ENCODE measurements at places on chromosomes 16 and 17.

GRCh38 chr17:10088444-10088843 lies 110.0 kb downstream of the GAS7 start:
- no peak for DNase-seq

DNA sequence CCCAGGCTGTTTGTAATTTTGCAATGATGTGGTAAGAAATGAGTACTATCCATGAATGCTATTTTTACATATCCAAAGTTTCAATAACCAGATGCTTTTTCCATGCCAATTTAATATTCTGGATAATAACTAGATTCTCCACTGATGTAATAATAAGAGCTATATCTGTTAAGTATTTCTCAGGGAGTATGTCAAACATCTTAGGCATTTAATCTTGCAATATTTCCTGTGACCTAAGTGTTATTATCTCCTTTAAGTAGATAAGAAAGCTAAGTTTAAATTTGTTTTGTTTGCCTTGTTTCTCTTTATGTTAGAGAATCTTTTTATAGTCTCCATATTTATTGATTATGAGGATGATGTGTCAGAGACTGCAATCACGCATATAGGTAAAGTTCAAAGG lies 32.3 kb upstream of the HS3ST3A1 start:
- no peak for DNase-seq

DNA sequence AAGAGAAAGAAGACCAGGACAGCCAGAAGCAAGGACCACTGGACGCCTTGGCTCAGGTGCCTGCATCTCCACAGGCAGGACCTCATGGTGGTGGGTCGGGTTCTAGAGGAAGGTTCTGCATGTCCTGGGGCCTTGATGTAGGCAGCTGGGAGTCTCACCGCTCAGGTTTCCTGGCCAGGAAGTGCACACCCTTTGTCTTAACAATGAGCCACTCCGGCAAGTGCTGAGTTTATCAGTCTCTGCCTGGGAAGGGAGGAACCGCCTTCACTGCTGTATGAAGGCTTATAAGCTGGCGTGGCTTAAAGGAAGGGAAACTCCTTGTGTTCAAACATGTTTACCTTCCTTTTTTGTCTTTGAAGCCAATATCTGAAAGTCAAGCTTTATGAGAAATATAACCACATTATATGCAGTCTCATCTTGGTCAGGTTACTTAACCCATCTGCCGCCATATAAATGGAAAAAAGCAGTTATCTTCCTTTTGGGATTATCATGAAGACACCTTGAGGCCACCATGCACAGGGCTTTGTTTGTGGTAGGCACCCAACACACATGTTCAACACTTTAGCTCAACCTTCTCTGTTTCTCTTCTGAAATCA lies at the start of gene ST6GALNAC1:
TSS of gene ST6GALNAC1 (minus strand) at position 205 of the 596 bp plus-strand sequence. CDS start at position 86, 119 bp downstream.
- DNase-seq = no peak

DNA sequence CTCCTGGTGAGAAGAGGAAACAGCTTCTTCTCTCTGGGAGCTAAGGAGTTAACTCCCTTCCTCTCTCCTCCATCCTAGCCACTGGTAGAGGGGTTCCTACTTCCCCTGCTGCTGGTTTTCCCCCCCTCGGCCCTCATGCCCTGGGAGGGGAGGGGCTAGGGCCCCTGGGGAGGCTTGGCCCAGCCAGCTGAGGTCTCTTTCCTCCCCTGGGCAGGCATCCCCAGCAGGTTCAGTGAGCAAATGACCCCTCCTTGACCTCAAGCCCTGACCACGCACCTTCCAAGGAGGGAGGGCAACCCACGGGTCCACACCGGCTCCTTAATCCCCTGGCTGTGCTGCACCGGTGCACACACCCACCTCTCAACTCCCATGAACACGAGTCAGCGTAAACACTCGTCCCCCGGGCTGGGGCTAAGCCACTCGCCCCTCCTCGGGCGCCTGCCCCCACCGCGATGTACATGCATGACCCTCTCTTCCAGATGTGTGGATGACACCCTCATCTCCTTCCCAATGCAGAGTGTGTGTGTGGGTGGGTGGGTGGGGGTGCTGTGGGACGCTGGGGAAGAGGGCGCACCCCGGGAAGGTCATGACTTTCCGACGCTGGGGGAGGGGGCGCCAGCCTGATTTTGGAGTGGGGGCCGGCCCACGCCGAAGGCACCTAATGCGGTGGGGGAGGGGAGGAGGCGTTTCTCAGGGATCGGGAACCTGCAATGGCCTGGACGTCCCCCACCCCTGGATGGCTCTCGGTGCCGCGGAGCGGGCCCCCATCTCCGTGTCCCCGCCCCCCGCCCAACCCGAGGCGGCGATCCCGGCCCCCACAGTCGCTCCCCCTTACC lies 33.7 kb downstream of the SRCIN1 start:
- no peak for DNase-seq

DNA sequence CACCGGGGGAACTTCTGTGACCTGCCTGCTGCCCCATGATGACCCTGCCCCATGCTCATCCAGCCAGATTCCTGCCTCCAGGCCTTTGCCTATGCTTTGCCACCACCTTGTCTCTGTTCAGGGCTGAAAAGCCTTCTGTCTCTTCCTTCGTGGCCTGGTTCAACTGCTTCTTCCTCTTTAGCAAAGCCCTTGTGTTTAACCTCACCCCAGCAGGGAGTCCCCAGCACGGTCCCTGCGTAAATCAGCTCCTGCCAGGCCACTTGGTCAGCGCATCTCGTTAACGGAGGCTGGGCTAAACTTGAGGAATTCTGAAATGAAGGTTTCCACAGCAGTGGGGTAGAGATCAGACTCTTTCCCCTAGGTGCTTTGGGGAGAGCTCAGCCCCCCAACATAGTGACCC lies 16.1 kb upstream of the KCNJ12 start:
- DNase-seq = no peak

DNA sequence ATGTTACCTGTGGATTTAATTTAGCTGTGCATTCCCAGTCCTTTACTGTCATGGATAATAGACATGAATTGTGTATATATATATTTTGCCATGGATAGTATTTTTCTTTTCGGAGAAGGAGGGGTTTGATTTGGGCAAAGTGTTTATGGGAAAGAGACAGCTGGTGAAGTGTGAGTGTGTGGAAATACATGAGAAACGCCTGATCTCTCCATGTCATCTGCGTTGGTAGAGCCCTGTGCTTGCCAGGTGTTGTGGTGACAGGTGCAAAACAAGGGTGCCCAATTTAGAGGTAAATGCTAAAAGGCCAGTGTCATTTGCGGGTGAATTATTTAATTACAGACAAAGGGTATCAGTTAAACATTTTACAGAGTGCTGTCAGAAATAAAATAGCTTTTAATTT lies 23.4 kb downstream of the NDEL1 start:
- no peak for DNase-seq

DNA sequence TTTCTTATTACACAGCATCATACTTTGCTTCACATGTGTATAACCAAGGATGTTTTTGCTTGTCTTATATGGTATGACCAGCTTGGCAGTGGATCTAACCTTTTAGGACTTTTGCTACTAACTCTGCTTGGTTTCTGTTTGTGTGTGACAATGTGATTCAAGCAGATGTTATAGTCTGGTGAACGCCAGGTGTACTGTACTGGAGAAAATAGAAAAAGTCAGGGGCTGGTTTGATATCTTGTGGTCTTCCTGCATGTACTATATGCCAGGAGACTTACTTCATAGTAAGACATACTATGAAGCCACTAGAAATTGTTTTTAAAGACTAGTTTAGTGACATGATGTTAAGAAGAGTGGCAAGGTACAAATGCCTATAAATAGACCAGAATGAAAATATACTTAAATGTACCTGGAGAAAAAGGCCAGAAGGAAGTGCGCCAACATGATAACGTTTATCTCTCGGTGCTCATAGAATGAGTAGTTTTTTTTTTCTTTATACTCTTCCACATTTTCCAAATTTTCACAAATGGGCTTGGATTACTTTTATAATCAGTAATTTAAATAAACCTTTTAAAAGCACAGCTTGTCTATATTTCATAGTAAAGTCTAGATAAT lies 112.3 kb downstream of the PRKCA start:
- no peak for DNase-seq

DNA sequence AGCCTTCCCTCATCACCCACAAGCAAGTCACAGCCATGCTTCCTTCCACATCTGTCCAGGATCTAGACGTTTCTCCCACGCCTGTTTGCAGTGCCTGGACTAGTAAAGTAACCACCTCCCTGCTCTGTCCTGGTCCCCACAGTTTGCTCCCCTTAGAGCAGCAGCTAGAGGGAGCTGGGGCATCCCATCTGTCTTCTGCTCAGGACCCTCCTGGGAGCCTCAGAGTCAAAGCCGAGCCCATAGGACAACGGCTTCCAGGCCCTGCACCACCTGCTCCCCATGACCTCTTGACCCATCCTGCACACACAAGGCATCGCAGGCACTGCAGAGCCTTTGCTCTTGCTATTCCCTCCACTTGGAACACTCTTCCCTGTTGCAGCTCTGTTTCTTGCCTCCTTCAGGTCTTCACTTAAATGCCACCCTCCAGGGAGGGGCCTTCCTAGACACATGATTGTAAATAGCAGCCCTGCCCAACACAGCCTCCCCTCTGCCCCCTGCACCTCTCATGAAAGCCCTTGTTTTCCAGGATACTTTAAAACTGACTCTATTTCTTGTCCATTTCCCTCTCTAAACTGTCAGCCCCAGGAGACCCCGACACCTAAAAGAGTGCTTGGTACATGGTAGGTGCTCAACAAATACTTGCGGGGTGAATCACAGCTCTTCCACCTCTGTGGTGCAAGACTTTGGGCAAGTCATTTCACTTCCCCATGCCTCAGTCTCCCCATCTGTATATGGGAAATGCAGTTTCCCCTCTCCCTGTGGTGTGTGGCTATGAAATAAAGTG lies 3.1 kb downstream of the NATD1 start:
- DNase-seq = no peak

DNA sequence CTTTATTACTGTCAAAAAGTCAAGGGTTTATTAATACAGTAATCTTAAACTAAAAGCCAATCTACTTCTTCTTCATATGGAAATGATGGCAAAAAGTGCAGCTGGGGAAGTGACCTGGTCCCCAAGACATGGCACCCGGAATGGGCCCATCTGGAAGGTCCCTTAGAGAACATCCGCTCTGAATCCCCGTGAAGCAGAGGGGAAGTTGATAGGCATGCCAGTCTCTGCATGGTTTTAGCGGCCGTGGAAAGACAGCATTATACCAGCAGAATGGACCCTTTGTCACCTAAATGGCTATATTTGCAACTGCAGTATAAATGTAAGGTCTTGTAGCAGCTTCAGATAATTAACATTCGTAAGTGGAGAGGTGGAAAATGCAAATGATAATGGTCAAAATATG lies 32.4 kb downstream of the COTL1 start:
- no peak for DNase-seq

- DNase-seq = no peak
Observed at GRCh38 chr16:89545044-89545830, 15.2 kb upstream of the RPL13 start.

DNA sequence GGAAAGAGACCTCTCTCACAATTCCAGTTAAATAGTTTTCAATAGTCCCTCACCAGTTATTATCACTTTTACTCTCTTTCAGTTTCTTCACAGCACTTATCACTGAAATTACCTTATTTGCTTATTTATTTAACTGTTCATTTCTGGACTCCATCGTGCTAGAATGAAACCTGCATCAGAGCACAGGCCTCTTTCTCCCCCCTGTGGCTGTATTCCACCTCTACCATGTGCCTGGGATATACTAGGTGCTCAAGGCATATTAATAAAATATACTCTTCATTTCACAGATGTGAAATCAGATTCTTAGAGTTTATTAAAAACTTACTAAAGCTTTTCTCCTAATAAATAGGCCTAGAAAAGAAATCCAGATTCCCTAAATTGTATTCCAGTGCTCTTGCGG lies 308.9 kb upstream of the MON1B start:
- no peak for DNase-seq

GRCh38 chr17:76379275-76379641 lies 5.2 kb upstream of the SPHK1 start:
- no peak for DNase-seq

GRCh38 chr17:82767041-82767754 lies 15.3 kb downstream of the TBCD start:
- no peak for DNase-seq

- no peak for DNase-seq
Observed at GRCh38 chr16:31351246-31351941, 3.6 kb upstream of the ITGAX start.

GRCh38 chr16:57072616-57073275 lies 19.6 kb upstream of the CPNE2 start:
- no peak for DNase-seq

DNA sequence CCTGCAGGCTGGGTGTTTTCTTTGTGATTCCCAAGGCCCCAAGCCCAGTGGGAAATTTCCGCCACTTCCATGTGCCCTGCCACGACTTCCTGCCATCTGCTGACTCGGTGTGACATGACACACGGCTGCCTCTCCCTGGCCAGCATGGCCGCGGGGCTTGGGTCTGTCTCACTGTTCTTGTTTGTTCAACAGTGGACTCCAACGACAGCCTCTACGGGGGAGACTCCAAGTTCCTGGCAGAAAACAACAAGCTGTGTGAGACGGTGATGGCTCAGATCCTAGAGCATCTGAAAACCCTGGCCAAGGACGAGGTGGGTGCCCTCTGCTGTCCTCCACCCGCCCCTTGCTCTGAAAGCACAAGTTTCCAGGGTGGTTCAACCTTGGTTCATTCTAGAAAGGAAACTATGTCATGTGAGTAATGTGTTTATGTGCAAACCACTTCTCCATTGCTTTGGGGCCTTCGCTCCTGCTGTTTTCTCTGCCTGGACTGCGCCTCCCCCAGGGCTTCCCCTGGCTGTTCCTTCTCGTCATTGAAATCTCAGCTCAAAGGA lies 26.8 kb downstream of the KNOP1 start:
- DNase-seq = no peak

- DNase-seq = no peak
Observed at GRCh38 chr17:45035848-45036247, 15.6 kb downstream of the DCAKD start.

DNA sequence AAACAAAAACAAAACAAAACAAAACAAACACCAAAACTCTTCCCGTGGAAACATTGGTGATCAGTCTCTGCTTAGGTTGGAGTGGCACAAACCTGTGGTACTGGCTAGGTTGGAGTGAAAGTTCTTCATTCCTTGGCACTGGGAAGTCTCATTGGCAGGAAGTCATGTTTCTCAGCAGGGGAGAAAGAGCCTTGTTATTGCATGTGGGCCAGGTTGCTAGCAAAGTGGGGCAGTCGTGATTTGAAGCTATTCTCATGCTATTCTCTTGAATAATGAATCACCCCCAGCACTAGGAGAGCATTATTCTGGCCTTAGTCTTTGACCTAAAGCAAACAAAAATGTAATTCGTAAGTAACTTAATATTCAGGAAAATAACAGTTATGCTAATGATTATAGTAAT lies 24.3 kb upstream of the B4GALNT2 start:
- DNase-seq = no peak

GRCh38 chr17:45761957-45762565 lies 22.1 kb upstream of the CRHR1 start:
- DNase-seq = no peak

Data from activated CD4-positive, alpha-beta T cell treated with anti-CD3 and anti-CD28 coated beads, Interleukin-2, amount 50 U/mL, for 24 hours (primary cell).